HL-60 (cell line): ENCODE measurements at places on chromosomes 1 and 21.

DNA sequence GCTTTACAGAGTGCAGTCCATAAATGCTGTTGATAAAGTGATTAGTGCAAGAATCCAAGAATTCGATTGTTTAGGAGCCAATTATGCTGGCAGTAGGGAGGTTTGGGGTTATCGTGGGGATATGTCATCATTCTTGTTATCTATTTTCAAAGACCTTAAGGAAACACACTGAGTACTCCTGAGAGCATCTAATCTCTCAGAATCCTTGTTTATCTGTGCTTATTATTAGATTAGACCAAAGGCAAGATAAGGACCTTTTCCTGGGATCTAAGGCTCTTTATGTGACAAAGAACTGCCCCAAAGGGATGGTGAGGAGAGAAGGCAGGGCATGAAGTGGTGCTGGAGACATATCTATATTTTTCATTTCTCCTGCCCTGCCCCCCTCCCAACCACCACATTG is 139.1 kb downstream of the TSEN15 start:
- DNase-seq, result no peak

- no peak for DNase-seq
These were observed 57.3 kb downstream of the SMYD2 start for GRCh38 chr1:214338212-214338611.

DNA sequence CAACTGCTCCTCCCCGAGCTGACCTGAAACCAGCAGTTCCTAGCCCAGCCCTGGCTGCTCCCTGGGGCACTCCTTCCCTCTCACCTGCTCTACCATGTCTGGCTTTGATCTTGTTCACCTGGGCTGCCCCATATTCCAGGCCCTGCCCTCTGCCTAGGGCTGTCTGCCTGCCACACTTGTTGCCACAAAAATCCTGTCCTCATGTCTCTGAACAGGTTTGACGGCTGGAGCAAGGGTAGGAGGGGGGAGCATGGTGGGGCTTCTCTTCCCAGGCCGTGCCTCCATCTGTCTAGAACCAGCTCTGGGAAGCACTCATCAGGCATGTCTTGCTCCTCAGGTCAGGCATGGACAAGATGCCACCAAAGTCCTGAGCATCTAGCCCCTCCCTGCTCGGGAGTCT is 44.3 kb upstream of the WNT2B start:
- DNase-seq, result no peak

DNA sequence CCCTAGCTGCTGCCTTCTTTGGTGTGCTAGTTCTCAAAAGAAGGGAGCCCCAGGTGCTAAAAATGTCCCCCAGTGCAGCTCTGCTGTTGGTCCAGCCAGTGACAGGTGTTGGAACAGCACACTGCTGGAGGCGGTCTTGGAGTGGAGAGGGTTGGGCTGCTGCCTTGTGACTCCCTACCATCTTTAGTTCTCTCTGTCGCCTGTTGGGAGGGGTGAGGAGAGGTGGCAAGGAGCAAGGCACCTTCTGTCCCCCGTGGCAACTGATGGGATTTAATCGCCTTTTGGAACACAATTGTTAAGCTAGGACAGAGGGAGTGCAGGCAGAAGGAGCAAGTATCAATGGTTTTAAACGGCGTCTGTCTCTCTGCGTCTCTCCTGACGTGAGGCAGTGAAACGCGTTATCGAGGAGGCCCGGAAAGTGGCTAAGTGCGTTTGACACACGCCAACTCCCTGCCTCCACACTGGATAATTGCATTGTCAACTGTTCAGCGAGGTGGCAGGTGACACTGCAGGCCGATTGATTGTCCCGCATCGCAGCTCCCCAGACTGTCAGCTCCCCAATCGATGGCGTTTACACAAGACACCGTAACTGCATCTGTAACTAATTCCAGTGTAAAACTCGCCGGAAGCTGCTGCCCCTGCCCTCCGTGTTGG is 34.0 kb downstream of the TMEM53 start:
- DNase-seq, result no peak

DNA sequence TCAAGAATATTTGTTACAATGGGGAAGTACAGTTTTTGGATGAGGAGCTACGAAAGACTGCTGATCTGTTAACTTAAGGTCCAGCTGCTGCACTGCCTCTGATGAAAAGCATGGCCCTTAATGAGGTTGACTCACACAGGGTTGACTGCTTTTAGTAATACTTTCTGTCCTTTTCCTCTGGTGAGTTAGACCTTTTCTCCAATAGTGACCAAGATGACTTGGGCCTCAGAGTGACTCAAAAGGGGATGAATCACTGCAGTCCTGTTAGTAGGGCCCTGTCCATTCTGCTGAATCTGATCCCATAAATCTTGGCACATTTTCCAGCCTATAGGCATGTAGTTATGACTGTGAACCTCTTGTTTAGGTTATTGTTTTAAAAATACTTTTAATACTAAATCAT is 2.7 kb downstream of the DISP1 start:
- no peak for DNase-seq

GRCh38 chr1:29716306-29716705 is 480.0 kb downstream of the PTPRU start:
- DNase-seq, result no peak

GRCh38 chr1:222392556-222392955 is 155.3 kb downstream of the HHIPL2 start:
- no peak for DNase-seq

GRCh38 chr1:151574575-151575529 is 34.7 kb downstream of the TUFT1 start:
- DNase-seq, result no peak

DNA sequence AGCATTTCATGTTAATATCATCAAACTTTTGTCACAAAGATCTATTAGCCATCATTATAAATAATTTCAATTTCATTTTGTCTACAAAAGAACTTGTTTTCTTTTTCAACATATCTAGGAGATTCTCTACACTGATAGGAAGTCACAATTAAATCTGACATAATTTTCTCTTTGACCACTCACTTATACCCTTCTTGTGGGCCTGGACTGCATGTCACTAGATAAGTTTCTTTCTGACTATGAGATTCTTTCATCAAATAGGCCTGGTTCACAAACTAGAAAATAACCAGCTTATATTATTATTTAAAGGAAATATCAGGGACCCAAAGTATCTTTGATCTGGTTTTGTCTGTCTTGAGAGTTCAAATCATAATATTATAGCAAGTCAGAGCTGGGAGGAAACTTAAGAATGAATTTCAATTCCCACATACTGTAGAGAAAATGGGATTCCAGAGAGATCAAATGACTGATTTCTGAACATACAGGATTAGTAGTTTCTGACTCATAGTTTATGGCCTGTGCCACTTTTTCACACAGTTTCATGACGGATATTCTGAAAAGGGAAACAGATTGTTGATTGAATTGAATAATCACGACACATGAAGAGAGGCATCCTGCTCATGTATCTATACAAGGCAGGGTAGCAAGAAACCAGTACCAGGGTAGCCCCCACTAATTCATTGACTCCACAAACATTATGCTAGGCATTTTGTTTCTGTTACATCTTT is 355.8 kb downstream of the GPATCH2 start:
- DNase-seq, result no peak

- DNase-seq, result peak; percentile 7
These were observed 897 bp downstream of the ZYG11B start for GRCh38 chr1:52727114-52727586.

DNA sequence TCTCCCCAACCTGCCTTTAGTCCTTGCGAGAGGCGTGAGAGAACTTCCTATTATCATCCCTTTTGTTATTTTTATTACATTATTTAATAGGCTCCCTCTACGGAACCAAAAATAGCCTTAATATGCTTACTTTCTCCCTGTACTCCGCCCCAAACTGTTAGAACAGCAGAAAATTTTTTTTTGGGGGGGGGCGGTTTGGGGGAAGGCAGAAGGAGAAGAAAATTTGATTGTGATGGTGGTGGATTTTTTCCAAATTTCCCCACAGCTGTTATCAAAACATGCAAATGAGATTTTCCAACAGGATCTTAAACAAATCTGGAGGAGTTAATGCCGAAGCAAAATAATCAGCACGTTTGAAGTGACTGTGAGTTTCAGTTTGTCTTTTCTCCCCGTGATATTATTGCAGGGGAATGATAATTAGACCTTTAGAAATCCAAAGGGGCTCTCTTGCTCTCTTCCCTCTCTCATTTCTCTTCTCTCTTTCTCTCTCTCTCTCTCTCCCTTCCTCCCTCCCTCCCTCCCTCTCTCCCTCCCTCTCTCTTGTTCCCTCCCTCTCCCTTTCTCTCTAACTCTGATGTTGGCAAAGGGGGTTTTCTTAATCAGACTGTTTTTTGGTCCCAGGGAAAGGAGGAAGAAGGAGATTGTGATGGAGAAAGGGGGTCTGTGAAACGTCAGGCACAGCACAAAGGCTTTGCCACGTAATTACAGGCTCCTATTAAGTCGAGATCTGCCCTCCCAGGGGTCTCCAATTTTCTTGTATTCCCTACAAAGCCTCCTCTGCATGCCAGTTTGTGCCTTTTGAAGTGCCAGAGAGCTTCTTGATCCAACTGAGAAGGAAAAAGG is 1.1 kb upstream of the PRRX1 start:
- DNase-seq, result no peak

- DNase-seq, result no peak
These were observed 7.0 kb downstream of the AVPR1B start for GRCh38 chr1:206110161-206110560.

GRCh38 chr1:153670257-153670858 is 435 bp downstream of the ILF2 start:
- DNase-seq, result no peak

- DNase-seq, result no peak
These were observed 12.2 kb downstream of the NAV1 start for GRCh38 chr1:201551096-201551495.

- DNase-seq, result no peak
These were observed 32.7 kb upstream of the CD2 start for GRCh38 chr1:116721451-116722007.

DNA sequence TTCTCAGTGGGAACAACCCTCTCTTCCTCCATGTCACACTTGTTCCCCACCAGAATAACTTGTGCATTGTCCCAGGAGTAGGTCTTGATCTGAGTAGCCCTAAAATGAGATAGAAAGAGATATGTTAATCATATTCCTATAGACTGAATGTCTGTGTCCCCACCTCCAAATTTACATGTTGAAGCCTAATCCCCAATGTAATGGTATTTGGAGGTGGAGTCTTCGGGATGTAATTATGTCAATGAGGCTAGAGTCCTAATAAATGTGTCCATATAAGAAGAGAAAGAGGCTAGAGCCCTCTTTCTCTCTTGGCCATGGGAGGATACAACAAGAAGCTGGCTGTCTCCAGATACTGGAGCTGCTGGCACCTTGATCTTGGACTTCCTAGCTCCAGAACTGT is 54.8 kb upstream of the NRDC start:
- no peak for DNase-seq

DNA sequence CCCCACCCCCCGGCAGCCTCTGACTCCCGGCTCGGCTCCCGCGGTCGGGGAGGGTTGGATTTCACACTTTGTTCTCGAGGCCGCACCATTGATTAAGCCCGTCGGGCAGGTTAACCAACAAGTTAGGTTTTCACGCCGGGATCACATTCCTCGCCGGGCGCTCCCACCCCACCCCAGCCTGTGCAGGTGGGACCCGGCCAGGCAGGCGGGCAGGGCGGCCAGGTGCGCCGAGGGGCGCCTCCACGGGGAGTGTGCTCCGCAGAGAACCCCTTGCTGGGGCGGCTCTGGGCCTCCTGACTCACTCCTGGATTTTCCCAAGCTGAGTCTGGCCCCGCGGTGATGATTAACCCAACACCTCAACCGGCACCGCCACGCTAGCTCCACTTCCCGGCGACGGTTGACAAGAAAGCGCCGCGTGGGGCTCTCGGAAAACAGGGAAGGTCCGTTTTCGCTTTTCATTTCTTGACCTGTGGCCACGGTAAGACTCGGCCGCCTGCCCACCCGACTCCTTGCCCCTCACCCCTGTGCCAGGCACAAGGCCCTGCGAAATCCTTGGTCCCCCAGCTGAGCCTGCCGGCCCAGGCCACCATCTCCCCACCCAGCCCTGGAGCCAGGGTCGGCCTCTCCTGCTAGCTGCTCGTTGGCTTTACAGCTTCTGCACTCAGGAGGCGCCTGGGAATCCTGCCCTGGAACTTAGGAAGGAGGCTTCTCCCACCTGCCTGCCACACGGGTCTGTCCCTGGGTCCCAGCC is 8.8 kb upstream of the TTLL10 start:
- no peak for DNase-seq
